Fibroblast of villous mesenchyme (primary cell): ENCODE measurements at places on chromosomes 4 and X. TPM values are rescaled to one million over a fixed set of nuclear protein-coding genes. Genes with fewer than 3 reads are reported as not detected.
A peak's percentile ranks its signal among the peaks of the same experiment; 100 is the strongest.

GRCh38 chr4:152981842-152982241 lies 45.7 kb downstream of the FHDC1 start:
- DNase-seq = no peak

GRCh38 chr4:36308150-36308549 lies 26.7 kb downstream of the DTHD1 start:
- DNase-seq = no peak

WNK3 gene
- total RNA-seq = 0.64 and 1.7 TPM in 2 replicates

DNA sequence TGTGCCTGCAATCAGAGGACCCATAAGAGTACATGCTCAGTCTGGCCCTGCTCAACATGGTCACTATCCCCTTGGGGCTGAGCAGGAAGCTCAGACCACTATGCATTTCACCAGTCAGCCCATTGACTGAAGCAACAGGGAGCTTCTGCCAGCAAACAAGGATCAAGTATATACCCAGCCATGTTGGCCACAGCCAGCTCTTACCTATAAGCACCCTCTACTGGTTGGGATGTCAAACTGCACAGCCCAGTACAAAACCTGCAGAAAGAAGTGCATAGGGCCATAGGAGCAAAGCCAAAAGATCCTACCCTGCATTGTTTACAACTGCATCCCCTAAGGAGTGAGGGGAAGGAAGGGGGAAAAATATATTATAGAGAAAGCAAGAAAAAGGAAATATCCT lies 214.4 kb upstream of the CPEB2 start:
- DNase-seq = no peak

GRCh38 chr4:1400831-1401408 lies 5.3 kb downstream of the NKX1-1 start:
- no peak for DNase-seq

FRAS1 gene
- total RNA-seq = 0.97 and 1.3 TPM in 2 replicates

DNA sequence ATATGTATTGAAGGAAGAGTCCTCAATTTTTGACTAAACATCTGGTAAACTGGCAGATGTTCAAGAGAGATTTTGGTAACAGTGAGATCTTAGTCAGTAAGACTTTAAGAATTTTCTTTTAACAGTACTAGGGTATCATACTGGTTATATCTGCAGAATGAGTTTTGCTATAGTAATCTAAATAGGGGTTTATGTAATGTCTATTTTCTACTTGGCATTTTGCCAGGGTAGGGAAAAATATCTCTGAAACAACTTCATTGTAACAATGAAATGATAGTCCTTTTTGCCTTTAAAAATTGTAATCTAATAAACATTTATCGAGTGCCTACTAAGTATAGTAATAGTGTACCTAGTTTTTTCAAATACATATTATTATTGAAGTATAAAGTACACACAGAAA lies 32.1 kb downstream of the XK start:
- DNase-seq = no peak

LIAS gene
- total RNA-seq = 6.1 and 6.9 TPM in 2 replicates

AMBN gene
- not detected in 2 replicates for total RNA-seq

ABCD1 gene
- 15.5 and 19.3 TPM in 2 replicates for total RNA-seq

PPP1R2C gene
- not detected in 2 replicates for total RNA-seq

CYBB gene
- total RNA-seq = under 0.01 and 0.32 TPM in 2 replicates

- DNase-seq = peak; percentile 83
Measured at GRCh38 chr4:140233791-140234696, 80.1 kb upstream of the MAML3 start.

DNA sequence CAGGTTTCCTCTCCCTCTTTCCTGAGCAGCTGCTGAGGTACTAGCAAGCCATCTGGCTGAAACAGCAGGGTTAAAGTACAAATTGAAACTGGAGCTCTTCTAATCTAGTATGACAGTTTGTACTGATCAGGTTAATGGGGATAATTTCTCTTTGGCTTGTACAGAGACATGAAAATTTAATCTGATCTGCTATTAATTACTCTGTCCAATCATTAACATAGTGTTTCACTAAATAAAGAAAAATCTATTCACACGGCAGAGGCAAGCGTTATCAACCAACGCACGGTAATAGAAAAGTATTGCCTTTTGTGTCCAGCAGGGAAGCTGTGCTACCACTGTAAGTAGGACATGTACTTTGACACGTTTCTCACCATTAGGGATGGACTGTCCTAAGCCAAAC lies 71.1 kb downstream of the IGSF1 start:
- DNase-seq = no peak

GRCh38 chr4:138671106-138671505 lies 344.5 kb upstream of the NOCT start:
- no peak for DNase-seq

DNA sequence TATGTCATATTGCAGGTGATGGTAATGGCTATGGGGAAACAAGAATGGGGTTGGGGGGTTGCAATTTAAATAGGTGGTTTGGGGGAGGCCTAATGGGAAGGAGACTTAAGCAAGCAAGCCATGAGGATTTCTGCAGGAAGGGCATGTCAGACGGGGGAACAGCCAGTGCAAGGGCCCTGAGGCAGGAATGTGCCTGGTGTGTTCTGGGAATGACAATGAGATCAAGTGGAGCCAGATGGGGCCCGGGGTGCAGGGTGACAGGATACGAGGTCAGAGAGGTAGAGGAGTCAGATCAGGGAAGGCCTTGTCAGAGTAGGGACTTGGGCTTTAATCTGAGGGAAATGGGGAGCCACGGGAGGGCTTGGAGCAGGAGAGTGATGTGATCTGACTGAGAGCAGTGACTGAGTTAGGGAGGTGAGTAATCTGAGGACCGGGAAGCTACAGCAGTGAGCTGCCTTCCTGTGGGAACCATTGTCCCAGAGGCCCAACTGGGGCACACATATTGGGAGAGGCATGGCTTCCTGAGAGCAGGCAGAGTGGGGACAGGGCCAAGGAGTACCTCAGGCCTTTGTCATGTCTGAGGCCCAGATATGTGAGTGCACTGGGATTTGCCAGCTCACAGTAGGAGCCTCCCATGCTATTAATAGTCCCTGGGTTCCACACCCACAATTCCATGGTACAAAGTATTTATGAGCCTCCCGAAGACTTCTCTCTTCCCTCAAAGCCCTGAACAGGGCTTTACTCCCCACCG lies 139.8 kb downstream of the BCOR start:
- DNase-seq = no peak

DNA sequence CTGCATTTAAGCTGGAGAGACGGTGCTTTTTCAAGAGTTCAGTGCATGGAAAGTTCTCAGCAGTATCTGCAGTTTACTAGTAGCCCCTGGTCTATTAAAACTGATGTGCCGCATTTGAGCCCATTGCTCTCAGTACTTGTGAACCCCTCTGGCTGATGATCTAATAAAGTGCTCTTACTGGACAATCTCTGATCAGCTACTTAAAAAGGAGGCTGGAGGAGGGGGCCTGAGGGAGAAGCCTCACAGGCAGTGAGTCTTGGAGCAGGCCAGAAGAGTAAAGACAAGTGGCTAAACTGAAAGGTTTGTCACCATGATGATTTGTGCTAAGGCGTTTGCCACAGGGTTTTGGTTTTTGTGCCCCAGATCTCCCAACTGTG lies 138.5 kb downstream of the ARX start:
- DNase-seq = no peak

- no peak for DNase-seq
Measured at GRCh38 chr4:121400632-121401031, 19.8 kb upstream of the QRFPR start.

APOO gene
- total RNA-seq = 7.4 and 13.0 TPM in 2 replicates

DNA sequence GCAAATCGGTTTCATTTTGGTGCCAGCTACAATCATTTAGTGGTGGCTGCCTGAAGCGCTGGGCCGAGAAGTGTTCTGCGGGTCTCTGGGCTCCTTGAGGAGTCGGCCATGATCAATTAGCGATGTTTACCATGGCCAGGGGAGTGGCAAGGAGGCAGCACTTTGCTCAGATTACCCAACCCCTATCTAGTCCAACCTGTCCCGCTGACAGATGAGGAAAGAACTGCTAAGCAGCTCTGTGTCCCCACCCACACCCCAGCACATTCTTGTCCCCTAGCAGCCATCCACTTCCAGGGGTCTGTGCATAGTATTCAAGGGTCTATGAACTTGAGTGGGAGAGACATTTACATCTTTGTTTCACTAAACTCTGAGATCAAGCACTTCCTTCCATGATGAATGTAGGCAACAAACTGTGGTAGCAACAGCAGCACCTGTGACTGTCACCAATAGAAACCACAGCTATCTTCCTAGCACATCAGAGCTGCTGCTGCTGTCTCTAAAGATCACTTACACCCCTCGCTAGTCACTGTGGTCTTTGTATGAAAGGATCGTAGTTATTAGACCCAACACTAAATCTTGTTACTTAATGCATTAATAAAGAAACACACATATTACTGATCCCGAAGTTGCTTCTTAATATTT lies 331.6 kb downstream of the BCOR start:
- DNase-seq = no peak

DNA sequence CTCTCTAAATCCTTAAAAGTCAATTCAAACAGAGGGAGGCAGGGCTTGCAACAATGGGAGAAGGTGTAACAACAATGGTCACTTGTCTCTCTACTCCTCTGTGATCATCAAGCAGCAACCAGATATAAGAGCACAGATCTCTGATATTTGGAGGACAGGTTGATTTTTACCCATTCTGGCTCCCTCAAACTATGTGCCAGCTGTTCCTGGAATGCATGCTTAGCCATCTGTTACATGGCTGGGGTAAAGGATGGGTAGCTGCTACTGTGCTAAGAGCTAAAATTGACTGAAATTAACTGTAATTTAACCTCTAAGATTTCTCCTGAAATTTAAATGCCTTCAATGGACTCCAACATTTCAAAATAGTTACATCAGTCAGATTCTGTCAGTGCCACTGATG lies 1459.9 kb downstream of the PCDH7 start:
- DNase-seq = no peak

SPACA5 gene
- total RNA-seq = not detected in 2 replicates

IRS4 gene
- total RNA-seq = not detected in 2 replicates

FHIP1A gene
- total RNA-seq = under 0.01 and 0.32 TPM in 2 replicates

- DNase-seq = no peak
Measured at GRCh38 chr4:71268166-71268565, 70.7 kb upstream of the SLC4A4 start.

GRCh38 chr4:71586087-71586763 lies 197.7 kb downstream of the GC start:
- DNase-seq = no peak

BEND2 gene
- total RNA-seq = not detected in 2 replicates

RHOXF1 gene
- total RNA-seq = not detected in 2 replicates
